Lung microvascular endothelial cell (primary cell): ENCODE measurements at places on chromosomes 12 and 14. TPM values are rescaled to one million over a fixed set of nuclear protein-coding genes. Genes with fewer than 3 reads are reported as not detected.

DNA sequence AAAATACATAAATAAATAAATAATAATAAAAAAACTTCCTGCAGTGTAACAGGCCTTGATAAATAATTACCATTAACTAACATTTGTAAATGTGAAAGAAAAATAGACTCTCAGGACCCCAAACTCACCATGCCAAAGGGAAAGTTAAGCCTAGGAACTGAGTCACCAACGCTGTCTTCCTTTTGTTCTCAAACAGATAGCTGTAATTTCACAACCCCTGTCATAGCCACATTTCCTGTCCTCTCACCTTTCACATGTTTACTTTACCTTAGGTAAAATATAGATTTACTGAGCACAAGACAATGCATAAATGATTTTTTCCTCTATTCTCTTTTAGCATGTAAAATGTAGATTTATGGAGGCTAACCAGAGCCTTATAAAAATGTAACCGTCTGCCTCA lies 35.9 kb upstream of the CHST11 start:
- DNase-seq = peak; percentile 87

DNA sequence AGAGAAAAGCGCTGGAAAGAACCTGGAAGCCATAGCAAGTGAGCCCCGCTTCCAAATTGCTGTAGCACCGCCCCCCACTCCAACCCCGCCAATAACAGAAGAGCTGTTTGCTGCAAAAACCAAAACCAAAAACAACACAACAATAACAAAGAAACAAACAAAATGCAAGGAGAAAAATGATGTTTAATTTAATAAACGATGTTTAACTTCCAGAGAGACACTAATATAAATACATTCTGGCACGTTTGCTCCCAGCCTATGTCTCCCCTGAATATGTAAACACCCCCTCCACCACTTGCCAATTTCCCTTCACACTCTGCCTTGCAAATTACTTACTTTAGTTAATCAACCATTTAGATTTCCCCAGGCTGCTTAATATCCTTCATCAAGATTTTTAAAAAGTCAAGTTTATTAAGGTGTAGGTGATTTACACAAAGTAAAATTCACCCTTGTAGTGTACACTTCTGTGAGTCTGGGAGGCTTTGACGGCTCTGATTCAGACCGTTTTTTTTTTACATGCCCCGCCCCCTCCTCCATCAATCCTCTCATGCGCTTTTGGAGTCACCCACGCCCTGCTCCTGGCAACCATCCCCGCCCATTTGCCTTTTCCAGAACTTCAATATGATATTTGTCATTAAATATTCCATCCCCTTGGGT lies 482 bp upstream of the IFI27L2 start:
- DNase-seq = peak; percentile 57

DNA sequence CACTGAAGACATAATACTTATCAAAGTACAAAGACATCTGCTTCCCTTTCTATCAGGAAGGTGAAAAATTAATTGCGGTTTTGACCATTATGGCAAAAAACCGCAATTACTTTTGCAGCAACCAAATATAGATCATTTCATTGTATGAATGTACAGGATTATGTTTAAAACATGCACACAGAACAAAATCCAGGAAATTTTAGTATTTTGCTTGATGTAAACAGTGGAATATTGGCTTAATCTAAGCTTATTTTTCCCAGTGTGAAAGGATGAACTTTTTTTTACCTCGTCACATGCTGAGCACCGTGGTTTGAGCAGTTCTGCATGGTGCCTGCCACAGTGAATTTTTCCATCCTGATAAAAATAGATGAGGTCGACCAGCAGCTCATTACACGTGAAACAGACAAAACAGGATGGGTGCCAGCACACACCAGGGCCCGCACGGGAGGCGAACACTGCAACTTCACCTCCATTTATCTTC lies 121.2 kb downstream of the PRICKLE1 start:
- DNase-seq = peak; percentile 19

DNA sequence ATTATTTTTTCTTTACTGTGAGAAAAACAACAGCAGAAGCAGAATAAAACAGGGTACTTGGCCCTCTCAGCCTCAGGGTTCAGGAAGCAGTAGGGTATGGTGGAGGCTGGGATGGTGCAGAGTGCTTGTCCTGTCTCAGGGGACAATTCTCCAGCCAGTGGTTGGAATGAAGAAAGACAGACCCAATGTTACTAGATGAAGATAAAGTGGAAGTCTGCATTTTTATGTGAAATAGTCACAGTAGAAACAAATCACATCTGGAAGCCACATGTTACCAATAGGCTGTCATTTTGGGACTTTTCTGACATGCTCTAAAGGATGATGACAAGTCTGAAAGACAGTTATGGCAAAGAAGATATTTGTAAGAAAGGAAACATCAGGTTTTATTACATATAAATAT lies 32.3 kb downstream of the PROX2 start:
- no peak for DNase-seq

- peak; percentile 44 for DNase-seq
Observed at GRCh38 chr14:70013271-70013873, 134.2 kb downstream of the SMOC1 start.

DNA sequence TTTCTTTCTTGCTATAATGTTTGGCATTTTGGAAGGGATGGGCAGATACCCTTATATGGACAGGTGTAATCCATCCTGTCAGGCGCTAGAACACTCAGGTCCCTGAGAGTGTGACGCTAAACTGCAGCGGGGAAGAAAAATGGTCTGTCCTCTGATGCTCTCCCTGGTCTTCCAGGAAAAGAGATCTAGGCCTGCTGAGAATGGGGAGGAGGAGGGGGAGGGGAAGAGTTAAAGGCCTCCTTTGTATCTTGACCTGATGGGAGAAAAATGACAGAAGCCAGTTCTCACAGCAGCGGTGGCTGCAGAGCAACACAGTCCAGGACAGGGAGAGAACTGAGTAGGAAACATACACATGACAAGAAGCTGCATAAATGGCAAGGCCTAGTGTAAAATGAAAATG lies 61.1 kb downstream of the RPS6KA5 start:
- DNase-seq = no peak

DNA sequence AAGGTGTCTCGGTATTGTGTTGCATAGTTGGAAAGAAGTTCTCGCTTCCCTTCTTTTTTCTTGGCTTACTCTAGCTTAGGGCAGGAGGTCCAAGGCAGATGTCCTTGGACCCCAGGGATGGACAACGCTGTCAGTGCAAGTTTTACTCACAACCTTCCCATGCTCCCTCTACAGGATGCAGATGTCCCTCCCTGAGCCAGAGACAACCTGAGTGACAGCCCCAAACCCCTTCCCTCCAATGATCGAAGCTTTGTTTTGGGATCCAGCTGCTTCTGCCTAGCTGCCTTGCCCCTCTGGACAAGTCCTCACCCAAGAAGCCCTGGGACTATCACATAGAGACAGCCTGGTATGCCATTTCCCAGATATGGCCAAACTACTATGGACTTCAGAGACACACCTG lies 112.0 kb upstream of the RAP1B start:
- DNase-seq = no peak

DNA sequence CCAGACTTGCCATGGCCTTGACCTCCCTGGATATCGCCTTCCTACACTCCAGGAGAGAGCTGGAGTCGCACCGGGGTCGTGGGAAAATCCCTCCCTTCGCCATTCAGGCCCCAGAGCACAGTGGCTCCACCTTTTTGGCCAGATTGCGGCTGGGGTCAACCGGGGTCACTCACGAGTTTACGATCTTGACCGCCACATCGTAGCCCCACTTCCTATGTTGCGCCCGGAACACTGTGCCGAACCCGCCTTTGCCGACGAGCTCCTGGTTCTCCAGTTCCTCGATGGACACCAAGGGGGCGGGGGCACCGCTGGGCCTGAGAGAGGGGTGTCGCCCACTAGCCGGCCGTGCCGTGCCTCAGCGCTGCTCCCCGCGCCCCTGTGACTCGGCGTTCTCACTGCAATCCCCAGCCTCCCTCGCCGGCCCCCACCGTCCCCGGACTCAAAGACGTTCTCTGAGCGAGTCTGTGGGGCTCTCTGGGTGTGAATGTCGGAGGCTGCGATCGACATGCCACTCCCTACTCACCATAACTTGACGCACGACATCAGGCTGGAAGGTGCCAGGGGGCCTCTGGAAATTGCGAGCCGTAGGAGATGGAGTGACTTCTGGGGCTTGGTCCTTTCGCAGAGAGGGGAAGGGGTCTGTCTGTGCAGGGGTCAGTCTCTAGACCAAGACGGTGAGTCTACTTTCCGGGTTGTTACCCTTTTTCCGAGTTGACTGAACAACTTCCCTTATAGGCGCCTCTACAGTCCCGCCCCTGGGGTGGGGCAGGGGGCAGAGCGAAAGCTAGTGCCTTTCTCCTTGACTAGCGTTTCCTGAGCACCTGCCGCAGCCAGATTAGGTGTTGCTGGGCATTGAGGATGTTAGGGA lies at the start of gene RIPK3:
Gene RIPK3 (minus strand): TSS at position 708 of the 868 bp plus-strand sequence. CDS start 165 bp downstream, at position 543.
- DNase-seq = no peak

GRCh38 chr12:2250797-2251196 lies 198.0 kb downstream of the CACNA1C start:
- DNase-seq = no peak

GRCh38 chr12:124461241-124461673 lies 106.2 kb downstream of the NCOR2 start:
- no peak for DNase-seq

DNA sequence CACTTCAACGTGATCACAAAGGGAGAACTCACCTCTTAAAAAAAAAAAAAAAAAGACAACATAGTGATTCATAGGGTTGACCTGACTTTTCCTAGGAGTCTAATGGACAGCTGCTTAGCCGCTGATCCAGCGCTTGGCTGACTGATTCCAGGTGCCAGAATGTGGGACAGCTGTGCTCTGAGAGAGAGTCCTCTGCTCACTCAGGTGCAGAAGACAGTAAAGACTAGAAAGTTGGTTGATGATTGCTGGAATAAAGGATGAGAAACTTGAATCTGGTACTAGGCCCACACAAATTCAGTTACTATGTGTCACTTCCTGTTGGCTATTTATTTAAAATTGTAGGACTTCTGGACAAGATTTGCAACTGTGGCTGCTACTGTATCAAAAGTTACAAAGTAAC lies 229.4 kb downstream of the CHST11 start:
- peak; percentile 56 for DNase-seq

- peak; percentile 88 for DNase-seq
Observed at GRCh38 chr12:6206327-6206726, 6.1 kb downstream of the CD9 start.

- peak; percentile 67 for DNase-seq
Observed at GRCh38 chr12:51389302-51389999, 1.8 kb downstream of the GALNT6 start.

DNA sequence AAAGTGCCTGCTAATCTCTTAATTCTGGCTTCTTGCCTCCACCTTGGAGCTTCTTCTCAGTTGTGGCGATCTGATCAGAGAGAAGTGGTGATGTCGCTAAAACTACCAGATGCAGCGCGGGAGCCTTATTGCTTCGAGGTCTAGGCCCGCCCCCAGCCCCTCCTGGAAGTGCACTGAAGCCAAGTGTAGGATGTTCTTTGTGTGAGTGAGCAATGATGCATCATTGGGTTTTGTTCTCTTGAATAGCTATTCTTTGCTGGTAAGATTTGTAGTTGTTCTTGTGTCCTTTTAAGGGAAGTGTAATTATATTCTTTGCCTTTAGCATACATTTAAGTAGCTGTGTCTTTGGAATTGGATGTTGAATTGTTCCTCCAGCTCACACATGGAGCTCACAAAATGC lies 35.8 kb downstream of the MTHFD1 start:
- no peak for DNase-seq

- DNase-seq = no peak
Observed at GRCh38 chr12:128305336-128305892, 38.4 kb downstream of the TMEM132C start.

- no peak for DNase-seq
Observed at GRCh38 chr14:77372304-77372841, 4.5 kb downstream of the TMED8 start.

DNA sequence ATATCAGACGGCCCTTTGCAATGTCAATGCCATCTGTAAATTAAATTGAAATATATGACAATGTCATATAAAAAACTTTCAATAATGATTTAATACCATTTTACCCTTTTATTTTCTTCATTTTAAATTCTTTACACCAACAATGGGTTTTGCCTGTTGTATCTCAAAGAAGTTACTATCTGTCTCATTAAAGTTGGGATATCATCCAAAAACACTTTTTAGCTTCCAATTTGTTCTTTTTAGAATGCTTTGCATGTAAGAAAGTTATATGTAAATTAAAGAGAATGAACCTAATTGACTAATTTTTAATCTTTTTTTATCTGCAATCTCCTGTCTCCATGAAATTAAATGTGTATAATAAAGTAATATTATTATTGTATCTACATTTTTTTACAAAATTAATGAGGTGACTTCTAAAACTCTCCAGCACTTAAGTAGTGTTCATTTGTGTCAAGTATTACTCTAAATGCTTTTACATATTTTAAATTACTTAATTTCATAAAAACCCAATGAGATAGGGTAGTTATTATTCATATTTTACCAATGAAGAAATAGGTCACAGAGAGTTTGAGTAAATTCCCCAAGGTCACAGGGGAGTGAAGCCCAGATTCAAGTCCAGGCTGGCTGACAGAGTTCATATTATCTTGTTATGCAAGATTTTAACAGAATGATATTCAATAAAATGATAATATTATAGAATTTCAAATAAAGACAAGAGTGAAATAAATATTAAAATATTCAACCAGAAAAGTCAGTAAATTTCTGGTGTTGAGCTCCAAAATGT lies 673.0 kb upstream of the FLRT2 start:
- DNase-seq = no peak

DNA sequence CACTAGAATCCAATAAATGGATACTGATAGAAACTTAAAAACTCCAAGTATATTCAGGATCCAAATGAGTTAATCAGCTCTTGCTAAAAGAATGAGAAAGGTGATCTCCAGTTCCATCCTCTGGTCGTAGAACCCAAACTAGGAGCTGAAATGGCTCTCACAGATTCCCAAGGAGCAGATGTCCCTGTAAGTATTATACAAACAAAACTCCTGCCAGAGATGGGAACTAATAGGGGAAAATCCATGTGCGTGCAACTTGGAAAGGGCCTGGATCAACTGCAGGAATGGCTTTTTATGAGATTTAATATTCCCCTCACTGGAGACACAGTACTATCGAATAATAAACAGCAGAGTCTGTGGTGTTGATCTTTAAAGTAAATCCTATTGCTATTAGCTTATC lies 309.2 kb upstream of the TBX3 start:
- no peak for DNase-seq

DNA sequence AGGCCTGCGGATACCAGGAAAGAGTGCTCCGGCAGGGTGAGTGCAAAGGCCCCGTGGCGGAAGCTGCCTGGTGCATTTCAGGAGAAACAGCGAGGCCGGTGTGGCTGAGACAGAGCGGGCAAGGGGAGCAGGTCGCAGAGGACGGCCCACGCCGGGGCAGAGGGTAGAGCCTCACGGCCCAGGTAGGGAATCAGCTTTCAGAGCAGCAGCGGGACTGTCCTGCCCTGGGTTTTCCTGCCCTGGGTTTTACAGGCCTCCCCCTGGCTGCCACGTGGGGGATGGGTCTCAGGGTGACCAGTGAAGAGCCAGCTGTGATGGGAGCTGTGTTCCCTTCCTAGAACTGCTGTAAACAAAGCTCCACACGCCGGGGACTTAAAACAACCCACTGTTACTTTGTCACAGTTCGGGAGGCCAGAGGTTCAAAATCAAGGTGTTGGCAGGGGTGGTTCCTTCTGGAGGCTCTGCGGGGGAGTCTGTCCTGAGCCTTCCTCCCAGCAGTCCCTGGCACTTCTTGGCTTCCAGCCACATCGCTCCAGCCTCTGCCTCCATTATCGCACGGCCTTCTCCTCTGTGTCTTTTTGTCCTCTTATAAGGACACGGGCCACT lies 10.4 kb downstream of the NCOR2 start:
- no peak for DNase-seq

The OR6C2 gene
- total RNA-seq = not detected in 2 replicates

The NKX2-8 gene
- not detected in 2 replicates for total RNA-seq

The TESPA1 gene
- not detected in 2 replicates for total RNA-seq

The CYP46A1 gene
- total RNA-seq = under 0.01 TPM in 2 replicates

The CLEC2A gene
- not detected in 2 replicates for total RNA-seq
